M059J (cell line): ENCODE measurements at places on chromosomes 7 and 10.

GRCh38 chr7:41058986-41059741 is 643.7 kb downstream of the INHBA start:
- DNase-seq = peak; percentile 60

DNA sequence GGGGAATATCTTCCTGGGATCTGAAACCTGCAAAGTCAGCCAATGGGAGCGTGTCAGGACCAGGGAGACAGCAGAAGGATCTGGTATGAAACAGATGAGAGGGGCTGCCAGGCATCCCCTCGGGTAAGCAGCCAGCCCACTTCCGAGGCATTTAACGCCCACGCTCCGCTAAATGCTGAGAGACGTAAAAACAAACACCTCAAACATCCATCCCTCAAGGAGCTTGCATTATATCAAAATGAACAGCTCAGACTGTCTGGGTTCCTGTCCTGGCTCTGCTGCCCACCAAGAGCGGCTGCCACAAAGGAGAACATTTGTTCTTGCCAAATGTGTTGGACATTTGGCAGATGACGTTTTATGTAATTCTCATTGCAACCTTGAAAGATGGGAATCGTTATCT is 7.0 kb upstream of the SERPINE1 start:
- DNase-seq = peak; percentile 38

DNA sequence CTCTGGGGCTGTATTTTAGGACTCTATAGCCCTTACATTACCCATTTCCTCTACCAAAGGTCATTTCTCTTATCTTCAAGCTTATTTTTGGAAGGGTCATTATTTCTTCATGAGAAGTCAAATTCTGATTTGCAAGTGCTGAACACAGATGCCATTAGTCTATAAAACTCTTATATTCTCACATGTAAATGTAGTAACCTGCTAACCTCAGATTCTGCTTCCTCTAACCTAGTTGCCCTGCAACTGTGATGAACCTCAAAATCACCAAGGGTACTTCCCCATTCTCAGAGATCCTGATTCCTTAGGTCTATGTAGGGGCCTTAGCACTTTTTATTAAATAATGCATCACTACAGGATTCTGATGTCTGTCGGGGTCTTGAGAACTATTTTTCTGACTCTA is 6.3 kb downstream of the FAS start:
- DNase-seq = no peak

DNA sequence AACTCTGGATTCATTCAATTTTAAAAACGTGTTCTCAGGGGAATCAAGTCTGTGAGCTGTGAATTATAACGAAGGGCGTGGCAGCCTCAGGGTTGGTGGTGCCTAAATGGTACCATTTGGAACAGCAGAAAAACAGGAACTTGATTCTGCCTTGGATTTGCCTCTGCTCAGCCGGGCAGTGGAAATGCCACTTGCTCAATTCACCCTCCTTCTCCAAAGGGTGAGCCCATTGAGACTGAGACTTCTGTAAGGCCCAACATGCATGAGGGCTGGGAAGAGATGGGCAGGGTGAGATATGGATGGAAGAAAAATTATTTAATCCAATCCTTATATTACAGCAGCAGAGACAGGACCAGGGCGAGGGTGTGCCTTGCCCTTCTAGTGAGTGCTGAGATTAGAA is 107.1 kb upstream of the HABP2 start:
- DNase-seq = no peak

DNA sequence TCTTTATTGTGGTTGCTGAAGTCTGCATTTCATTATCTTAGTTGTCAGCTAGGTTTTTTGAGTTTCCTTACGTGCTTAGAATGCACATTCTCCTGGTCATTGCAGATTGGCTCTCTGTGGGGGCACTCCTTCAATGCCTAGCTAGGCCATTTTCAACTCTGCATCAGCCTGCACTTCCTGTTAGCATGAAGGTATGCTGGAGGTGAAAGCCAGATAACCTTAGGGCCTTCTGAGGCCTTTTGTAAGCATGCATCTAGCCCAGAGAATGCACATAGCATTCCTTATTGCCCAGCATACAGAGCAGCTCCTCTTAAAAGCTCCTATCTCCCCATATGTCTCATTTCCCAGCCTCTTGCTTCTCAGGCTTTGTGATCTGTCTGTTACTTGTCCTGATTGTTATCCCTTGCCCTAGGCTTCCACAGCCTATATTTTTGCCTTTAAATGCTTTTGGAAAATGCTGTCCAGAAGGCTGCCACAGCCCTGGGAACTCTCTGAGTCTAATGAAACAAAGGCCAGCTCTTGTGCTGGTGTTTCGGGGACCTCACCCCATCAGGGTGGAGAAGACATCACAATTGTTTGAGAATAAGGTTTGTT is 108.1 kb upstream of the IGFBP3 start:
- no peak for DNase-seq
